ENCODE measurements at places on chromosomes 5 and 9.

DNA sequence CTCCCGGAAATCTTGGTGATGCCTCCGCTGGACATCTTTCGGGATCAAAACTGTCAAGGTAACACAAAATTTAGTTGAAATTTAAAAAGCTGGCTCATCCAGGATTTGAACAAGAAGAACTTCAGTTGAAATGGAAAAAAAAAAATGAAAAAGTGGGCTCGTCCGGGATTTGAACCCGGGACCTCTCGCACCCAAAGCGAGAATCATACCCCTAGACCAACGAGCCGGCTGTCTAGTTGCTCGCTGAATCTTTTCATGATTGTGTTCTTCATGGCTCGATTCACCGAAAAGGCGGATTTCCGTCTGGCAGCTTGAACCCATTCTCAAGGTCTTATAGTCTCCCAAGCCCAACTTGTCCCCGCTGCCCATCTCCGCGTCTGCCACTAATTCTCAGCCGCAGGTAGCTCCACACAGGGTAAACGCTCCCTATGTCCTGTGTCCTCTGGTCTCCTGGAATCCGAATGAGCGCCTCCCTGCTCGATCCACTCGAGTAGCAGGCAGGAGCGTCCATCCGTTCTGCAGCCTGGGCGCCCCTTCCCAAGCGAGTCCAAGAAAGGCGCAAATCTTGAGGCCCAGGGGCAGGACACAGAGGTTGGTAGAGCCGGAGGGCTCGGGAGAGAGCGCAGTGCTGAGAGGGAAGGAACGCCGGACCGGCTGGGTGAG is 16.2 kb downstream of the TRIM7 start:
- DNase-seq: no peak

- DNase-seq: no peak
Observed at GRCh38 chr5:29054282-29054681, 2015.9 kb upstream of the CDH9 start.

GRCh38 chr9:130226112-130226511 is 39.4 kb upstream of the HMCN2 start:
- no peak for DNase-seq

- no peak for DNase-seq
Observed at GRCh38 chr9:123472862-123473614, 117.0 kb downstream of the CRB2 start.

DNA sequence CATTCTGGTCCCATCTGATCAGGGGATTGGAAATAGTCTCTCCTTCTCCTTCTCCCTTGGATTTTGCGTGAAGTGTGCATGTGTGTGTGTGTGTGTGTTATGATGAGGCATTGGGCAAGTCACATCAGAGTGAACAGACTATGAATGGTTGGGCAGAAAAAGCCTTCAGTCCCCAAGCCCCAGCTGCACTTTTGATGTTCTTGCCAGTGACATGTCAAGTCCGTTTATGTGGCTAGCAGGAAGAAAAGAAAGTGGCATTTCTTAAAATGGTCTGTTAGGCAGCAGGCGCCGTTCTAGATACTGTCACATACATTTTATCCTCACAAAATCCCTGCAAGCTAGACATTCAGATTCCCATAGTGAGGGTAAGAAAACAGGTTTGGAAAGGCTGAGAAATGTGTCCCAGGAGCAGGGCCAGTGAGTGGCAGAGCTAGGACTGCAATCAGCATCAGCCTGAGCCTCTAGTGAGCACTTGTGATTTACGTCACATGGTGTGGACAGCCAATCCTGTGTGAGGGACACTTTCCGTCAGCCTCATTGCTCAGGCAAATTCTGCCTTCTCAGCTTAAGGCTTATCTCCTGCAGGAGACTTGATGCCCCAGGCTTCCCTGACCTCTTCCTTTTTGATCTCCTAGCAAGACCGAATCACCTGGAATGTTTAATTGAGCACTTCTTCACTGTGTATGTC is 60.4 kb downstream of the GLRA1 start:
- no peak for DNase-seq

GRCh38 chr9:92534204-92534603 is 1.6 kb downstream of the ECM2 start:
- DNase-seq: no peak

DNA sequence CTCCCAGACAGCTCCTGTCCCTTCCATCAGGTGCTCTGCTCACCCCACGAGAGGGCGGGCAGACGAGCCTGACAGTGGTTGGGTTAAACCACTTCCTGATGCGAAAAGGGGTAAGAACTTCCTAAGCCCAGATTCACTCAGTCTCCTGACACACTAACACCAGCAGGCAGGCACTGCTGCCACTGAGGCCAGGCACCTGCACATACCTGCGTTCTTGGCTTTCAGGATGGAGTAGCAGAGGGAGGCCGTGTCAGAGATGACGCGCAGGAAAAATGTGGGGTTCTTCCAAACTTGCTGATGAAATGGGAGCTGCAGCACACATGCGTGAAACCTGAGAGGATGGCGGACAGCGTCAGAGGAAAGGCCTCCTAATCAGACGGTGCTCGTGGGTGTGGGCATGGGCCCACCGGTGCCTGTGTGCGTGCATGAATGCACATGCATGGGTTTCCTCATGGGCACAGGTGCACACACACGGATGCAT is 29.9 kb downstream of the SLC6A18 start:
- DNase-seq: no peak

All from midbrain (tissue), 1 donor.